Activated CD4-positive, alpha-beta T cell treated with anti-CD3 and anti-CD28 coated beads, Interleukin-2, amount 10 ng/mL, durations not matched to agents 7 days and 5 days (primary cell): ENCODE measurements at places on chromosomes 7 and 10. TPM values are rescaled to one million over a fixed set of nuclear protein-coding genes. Genes with fewer than 3 reads are reported as not detected.
A peak's percentile ranks its signal among the peaks of the same experiment; 100 is the strongest.

DNA sequence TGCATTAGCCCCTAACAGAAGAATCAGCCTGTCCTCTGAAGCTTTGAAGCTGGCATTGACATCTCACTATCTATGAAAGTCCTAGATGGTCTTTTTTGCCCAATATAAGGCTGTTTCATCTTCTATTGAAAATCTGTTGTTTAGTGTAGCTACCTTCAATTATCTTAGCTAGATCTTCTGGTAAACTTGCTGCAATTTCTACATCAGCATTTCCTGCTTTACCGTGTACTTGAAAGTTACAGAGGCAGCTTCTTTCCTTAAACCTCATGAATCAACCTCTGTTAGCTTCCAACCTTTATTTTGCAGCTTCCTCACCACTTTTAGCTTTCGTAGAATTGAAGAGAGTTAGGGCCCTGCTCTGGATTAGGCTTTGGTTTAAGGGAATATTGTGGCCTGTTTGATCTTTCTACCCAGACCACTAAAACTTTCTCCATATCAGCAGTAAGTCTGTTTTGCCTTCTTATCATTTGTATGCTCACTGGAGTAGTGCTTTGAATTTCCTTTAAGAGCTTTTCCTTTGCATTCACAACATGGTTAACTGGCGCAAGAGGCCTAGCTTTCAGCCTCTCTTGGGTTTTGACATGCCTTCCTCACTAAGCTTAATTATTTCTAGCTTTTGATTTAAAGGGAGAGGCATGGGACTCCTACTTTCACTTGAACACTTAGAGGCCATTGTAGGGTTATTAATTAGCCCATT, 32.5 kb downstream of the ARID5B start:
- no peak for DNase-seq

GRCh38 chr7:124328774-124329173, 295.9 kb upstream of the TMEM229A start:
- no peak for DNase-seq

DNA sequence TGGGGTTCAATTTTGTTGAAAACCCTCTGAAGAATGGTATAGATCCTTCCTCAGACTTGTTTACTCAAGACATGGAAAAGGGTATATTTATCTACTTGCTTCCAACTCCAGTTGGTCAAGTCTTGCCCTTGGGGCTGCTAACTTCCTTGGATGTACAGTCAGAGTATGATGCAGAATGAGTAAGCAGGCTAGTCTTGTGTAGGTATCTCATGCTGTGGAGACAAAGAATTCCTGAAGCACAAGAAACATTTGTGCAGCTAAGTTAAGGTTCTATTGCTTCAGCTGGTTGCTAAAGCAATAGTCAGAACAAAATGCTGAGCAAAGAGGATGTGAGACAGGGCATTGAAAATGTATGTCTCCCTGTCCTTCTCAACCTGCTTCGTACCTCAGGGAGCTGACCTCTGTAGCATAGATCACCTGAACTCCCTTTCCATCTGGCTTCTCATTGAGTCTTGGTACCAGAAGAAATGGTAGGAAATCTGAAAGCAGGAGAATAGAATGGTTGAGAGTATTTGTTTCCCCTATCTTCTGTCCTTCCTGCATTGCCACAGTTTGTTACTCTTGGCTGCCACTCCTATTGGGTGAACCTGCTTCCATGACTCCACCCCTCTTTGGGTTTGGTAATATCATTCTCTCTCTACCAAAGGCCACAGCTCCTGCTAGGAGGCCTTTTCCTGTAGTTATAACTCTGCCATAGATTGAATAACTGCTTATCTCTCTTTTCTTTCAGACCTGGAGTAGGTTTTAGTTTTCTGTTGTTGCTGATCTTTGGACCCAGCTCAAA, 346.0 kb downstream of the PHF14 start:
- no peak for DNase-seq

GRCh38 chr10:118256825-118257570, 85.1 kb downstream of the FAM204A start:
- no peak for DNase-seq

GRCh38 chr10:90798482-90798881, 59.4 kb downstream of the HTR7 start:
- DNase-seq: no peak

GRCh38 chr7:140539461-140539860, 60.2 kb upstream of the MKRN1 start:
- no peak for DNase-seq

DNA sequence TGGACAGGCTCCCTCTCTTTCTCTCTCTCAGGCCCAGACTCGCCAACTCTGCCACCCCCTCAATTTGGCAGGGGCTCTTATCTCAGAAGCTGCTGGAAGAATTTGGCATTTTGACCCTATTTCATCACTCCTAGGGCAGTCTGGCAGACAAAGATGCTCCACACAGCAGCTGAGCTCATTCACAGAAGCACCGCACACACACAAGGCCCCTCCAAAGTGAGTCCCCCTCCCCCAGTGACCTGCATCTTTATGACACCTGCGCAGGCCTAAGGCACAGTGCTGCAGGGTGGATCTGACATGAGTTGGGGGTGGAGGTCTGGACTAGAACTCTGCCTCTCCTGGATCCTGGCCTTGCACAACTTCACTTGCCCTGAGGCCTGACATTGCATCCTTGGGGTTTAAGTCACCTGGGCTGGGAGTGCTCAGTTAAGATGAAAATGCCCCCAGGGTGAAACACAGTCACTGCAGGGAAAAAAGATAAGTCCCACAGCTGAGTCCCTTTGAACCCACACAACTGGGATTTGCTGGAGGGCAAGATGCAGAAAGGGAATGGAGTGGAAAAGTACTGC, 41.1 kb upstream of the DUSP5 start:
- DNase-seq: no peak

DNA sequence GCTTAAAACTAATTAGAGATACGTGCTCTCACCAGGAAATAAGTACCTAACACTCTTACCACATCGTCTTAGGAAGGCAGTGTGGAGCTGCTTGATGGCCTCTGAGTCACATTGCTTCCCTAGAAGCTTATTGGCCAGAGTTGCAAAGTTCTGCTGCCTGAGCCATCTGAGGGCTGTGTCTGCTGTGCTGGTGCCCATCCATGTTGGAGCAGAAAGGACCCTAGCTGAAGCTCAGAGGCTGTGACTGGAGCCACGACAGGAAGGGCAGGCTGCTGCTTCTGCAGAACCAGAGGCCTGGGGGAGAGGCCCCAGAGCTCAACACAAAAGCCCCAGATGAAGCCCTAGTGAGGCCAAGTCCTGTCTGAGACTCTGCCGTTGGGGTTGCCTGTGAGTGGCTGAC, 64.8 kb upstream of the IGFBP3 start:
- no peak for DNase-seq

The PRLHR gene
- not detected for total RNA-seq

DNA sequence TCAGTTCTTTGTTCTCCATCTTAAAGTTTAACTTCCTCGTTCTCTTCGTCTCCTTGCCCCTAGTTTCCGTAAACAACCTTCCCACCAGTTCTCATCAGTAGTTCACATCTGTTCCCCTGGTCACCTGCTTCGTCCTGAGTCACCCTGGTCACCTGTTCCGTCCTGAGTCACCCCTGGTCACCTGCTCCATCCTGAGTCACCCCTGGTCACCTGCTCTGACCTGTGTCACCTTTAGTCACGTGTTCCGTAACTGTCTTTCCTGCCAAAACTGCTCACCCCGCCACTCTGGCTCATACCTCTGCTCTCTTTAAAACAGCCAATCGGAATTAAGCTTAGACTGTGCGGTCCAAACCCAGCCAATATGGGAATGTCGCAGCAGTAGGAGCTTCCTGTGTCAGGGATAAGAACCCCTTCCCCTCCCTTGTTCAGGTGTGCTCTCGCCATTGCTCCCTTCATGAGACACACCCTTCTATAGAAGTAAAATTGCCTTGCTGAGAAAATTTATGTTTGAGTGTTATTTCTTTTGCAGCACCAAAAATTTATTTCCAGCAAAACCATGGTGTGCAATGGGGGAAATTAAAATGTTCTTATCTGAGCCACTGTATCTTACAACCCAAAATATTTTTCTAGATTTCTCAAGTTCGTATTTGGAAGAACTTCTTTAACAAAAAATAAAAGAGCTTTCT, 112.2 kb downstream of the VIM start:
- DNase-seq: no peak

The CTAGE4 gene
- 1.4 TPM for total RNA-seq

- DNase-seq: peak; percentile 37
Measured at GRCh38 chr10:79904671-79905321, 44.1 kb downstream of the SFTPD start.

DNA sequence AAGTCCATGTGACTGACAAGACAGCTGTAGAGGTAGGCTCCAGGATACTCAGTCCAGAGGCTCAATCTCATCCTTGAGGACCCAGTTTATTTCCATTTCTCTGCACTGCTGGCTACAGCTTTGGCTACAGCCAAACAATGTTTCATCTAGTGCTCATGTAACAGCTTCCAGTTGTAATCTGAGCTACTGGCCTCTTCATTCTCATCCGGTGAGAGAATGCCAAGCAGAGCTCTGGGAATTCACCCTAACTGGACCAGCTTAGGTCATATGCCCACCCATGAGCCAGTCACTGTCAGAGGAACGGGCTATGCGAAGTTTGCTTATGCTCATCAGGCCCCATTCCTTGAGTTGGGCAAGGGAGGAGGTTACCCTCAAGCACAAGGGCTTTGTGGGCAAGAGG, 192.9 kb downstream of the EVX1 start:
- no peak for DNase-seq

The TEX36 gene
- total RNA-seq: not detected
